ENCODE measurements at places on chromosomes 1 and 21.

DNA sequence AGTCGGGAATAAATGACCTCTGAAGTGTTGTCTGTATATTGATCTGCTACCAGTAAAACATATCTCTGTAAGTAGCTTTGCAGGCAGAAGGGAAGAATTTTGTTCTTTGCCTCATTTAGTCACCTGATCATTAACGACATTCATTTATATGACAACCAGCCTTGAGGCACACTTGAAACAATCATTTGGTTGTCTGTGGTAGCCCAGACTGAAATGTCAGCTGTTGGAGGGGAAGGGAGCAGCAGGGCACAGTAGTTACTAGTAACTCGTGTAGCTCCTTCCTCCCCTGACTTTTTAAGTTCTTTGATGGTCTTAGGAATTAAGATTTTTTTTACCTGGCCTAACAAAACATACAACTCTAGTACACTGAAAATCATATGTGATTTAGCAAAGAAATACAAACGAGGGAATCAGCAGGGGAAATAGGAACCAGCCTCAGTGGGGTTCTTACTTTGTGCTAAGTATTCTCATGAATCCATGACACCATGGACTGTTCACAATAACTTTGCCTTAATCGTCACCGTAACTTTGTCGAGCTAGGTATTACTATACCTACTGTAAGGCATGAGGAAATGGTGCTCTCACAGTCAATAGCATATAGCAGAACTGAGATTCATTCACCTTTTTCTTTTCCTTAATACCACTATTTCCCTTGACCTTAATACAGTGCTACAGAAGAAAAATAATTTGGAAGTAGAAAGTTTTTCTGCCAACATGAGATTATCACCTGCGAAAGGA is 6.4 kb downstream of the IL12RB2 start:
- DNase-seq = no peak

GRCh38 chr1:226845624-226846023 is 24.8 kb upstream of the PSEN2 start:
- no peak for DNase-seq

GRCh38 chr1:183821889-183822611 is 17.1 kb downstream of the RGL1 start:
- DNase-seq = no peak

DNA sequence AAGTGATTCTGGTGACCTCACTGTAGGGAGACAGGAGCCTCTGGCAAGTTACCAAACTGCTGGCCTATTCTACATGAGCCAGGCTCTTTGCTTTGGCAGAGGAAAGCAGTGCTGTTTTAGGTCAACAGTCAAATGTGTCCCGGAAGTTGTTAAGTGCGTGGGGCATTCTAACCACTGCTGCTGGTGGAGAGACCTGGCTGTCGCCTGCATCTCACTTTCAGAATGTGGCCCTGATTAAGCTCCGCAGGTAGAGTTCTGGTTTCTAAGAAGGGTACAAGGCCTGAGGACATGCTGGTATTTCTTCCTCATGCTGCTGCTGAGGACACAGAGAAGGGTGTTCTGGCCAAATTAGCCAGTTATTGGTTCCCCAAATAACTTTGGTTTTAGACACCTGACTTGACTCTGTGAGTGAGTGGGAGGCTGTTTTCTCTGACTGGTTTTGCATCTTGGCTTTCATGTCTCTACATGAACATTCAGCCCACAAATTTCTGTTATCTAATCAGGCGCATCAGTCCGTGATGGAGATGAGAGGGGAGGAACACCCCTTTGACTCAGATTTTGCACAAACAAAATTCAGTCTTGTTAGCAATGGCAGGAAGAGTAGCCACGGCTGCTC is 120.8 kb downstream of the LMO4 start:
- DNase-seq = peak; percentile 53

- DNase-seq = no peak
Observed at GRCh38 chr1:208857465-208857864, 613.3 kb upstream of the PLXNA2 start.

Measured in stimulated activated CD4-positive, alpha-beta T cell treated with anti-CD3 and anti-CD28 coated beads, Interleukin-4, amount 100 ng/mL, for 24 hours (primary cell).